PC-9 (cell line): ENCODE measurements at places on chromosomes 3 and 15.

DNA sequence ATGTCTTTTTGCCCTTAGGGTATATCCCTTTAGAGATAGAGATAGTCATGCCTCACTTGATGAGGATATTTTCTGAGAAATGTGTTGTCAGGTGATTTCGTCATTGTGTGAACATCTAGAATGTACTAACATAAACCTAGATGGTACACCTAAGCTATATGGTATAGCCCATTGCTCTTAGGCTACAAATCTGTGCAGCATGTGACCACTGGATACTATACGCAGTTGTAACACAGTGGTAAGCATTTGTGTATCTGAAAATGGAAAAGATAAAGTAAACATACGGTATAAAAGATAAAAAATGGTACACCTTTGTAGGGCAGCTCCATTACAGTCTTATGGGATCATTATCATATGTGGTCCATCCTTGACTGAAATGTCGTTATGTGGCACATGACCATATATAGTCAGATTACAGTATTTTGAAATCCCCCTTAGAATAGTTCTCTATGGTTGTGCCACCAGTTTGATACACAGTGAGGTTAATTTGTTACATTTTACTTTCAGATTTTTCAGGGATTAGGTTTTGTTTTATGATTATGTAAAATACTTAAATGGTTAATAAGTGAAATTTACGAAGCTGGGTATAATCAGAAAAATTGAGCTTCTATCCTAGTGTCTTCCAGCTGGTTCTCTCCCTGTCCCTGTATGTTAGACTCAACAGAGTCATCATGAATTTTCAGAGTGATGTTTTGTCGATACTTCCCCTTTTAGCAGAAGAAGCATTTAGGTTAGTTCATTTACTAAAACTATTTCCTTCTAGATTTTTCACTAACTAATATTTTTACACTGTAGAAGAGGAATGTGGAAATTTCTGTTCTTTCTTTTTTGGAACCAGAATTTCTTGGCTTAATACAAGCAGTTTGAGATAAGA, 12.8 kb downstream of the SETD5 start:
- DNase-seq = no peak

DNA sequence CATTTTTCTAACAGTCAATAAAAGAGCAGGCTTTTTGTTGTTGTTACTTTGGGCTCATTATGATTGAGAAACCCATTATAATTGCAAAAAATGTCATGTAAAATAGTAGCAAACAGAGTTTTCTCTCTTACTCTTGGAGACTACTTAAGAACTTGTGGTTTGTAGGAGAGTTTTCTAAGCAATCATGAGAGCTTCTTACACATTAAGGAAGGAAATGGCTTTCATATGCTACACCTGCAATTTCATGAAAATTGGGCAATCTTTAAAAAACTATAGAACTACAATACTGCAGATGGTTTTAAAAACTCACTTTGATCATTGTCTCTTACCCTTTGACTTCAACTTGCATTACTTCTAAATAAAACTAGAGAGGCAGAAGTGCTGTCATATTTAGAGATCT, 701.8 kb downstream of the ZPLD1 start:
- DNase-seq = peak; percentile 30

- no peak for DNase-seq
Measured at GRCh38 chr15:55420171-55420866, 12.0 kb downstream of the PIERCE2 start.

DNA sequence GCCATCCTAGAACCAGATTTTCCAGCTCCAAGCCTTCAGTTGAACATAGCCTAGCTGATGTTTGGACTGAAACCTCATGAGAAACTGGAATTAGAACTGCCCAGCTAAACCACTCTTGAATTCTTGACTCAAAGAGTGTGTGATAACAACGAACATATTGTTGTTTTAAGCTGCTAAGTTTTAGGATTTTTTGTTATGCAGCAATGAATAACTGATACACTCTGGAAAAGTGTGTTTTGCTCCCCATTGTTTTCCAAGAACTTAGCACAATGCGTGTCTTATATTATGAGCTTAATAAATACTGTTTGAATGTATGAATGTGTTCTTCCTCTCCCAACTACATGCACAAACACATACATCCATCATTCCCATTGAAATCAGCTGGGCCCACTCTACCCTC, 379.6 kb downstream of the EDEM1 start:
- no peak for DNase-seq

DNA sequence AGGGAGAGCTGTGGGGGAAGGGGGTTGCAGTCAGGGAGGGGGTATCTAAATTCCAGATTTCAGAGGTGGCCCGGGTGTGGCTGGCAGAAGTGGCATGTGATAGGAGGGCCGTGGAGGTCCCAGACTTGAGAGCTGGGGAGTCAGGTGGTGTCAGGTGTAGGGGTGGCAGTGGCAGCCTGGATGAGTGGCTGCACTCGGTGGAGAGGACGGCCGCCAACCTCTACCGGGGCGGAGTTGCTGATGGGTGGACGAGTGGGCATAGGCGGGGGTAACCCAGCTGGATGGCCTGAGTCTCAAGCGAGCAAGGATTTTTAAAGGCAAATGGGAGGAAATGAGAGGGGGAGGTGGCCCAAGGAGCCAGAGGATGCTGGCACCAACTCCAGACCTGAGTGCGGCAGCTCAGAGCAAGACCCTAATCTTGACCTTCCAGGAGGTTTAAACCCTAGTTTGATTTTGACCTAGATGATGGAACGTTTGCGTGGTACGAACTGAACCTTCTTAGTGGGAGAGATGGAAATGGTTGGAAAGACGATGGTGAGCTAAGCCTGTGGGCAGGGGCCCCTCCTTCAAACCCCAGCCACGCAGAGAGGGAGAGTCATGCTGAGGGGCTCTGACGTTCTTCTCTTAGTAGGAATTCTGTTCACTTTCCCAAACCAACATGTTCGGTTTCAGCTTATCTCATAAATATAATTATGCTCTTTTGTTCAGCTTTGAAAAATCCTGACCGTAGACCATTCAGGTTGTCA, 8.0 kb downstream of the TRAK1 start:
- DNase-seq = no peak

DNA sequence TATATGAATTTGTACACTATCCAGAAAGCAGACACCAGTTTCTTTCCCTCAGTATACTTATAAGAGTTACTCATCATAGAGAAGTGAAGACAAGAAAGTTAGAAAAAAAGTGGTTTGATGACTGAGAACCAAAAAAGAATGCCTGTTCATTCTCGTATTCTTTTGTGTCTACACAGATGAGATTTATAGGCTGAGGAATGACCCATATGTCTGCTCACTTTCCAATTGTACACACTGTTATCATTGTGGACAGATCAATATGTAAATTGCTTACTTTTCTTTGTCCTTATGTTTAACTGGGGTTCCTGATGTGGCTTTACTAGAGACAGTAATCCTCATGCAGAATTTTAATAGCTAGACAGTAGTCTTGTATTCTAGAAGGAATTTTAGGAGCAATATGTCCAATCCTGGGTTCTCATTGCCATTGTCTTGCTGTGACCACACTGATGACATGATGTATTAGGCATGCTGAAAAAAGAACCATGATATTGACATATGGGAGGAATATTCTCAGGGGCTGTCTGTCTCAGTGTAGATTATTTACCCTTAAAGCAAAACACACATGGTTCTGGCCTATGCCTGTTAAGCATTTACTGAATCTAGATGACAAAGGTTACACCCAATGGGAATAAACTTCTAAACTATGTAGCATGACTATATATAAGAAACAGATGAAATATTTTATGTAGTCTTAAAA, 669.7 kb downstream of the ROBO1 start:
- DNase-seq = no peak

DNA sequence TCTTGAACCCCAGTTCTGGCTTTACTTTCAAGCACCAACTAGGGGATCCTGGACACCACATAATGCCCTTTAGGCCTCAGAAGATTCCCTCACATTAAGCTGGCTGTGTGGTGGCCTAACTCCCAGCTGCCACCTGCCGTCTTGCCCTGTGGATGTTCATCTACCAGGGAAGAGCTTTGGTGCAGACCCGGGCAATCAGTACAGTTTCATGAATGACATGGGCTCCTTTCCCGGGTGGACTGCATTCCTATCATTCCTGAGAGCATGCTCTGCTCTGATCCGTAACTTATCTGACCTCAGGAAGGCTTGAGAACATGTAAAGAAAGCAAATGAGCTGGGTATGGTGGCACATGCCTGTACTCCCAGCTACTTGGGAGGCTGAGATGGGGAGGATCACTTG, 50.0 kb upstream of the GSK3B start:
- peak; percentile 63 for DNase-seq

GRCh38 chr3:36579746-36580145, 184.6 kb downstream of the DCLK3 start:
- no peak for DNase-seq
